Activated T-cell treated with anti-CD3 and anti-CD28 coated beads for 48 hours (primary cell): ENCODE measurements at places on chromosomes 2 and 18.

GRCh38 chr2:15945909-15946705, 5.8 kb downstream of the MYCN start:
- DNase-seq: no peak

DNA sequence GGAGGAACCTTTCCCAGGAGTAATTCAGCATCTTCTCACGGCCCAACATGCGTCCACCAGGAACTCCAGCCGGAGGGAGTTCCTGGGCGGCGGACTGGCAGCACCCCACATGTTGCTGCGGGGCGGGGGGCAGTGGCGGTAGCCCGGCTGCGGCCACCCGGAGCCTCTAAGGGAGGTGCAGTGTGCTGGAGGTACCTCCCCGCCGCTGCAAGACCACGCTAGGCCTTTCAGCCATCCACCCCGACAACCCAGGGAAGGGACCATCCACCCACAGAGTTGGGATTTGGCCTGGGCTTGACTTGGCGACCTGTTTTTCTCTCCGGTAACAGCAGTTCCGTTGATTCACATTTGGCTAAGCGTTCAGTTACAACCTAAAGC, 625 bp downstream of the LYPD6 start:
- DNase-seq: no peak

- no peak for DNase-seq
These were observed 99.2 kb downstream of the SESTD1 start for GRCh38 chr2:179165356-179166000.

- no peak for DNase-seq
These were observed 114.0 kb upstream of the SLC39A10 start for GRCh38 chr2:195543063-195543462.

DNA sequence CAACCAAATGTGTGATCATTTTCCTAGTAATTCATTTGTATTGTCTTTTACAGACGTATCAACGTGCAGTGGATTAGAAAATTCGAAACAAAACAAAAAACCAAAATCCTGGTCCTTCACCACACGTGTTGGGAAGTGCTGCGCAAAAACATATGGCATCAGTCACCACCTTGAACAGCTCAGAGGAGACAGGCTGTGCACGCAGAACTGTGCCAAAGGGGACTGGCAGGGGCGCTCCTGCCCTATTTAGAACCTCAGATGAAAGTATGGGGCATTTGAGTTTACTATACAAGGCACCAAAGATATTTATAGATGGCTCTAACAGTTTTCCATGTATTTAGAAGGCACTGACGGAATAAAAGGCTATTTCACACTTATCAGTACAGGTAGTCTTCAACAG, 42.3 kb downstream of the NOL10 start:
- no peak for DNase-seq

- no peak for DNase-seq
These were observed 23.1 kb upstream of the PNO1 start for GRCh38 chr2:68134554-68134953.

DNA sequence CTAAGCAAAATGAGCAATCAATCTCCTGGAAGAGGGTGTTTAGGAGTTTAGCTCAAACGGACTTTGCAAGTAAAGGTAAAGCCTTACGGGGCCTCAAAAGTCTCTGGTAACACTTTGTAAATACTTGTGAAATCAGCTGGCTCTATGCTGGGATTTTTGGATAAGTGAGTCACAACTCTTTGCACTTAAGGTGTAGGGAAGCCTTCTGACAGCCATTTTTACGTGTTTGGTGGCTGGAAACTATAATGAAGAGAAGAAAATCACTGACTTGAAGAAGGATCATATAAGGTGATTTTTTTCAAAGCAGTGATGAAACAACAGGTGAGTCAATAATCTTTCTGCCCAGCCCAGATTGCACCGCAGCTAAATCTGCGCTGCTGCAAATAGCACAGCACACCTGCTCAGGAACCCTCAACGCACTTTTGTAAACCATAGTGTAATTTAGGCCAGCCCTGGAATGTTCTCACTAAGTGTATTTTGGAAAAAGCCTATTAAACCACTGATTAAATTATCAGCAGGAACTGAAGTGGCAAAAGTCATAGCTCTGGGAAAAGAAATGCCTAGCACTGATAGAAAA, 218.8 kb downstream of the AGPS start:
- no peak for DNase-seq

DNA sequence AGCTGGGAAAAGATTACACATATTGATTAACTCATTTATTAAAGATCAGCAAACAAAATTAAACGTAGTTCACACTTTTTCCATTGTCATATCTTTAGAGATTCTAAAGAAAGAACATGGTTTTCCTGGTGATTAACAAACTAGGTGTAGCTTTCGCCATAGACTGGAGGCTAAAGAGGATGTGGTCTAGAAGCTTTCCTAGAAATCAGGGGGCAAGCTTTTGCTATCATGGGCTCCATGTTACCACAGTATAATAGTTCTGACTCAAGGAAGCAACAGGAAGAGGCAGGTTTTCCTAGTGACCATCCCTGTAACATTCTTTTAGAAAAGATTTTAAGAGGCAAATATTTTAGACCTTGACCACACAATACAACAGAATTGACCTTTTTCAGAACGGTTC, 232.7 kb downstream of the METTL4 start:
- no peak for DNase-seq

DNA sequence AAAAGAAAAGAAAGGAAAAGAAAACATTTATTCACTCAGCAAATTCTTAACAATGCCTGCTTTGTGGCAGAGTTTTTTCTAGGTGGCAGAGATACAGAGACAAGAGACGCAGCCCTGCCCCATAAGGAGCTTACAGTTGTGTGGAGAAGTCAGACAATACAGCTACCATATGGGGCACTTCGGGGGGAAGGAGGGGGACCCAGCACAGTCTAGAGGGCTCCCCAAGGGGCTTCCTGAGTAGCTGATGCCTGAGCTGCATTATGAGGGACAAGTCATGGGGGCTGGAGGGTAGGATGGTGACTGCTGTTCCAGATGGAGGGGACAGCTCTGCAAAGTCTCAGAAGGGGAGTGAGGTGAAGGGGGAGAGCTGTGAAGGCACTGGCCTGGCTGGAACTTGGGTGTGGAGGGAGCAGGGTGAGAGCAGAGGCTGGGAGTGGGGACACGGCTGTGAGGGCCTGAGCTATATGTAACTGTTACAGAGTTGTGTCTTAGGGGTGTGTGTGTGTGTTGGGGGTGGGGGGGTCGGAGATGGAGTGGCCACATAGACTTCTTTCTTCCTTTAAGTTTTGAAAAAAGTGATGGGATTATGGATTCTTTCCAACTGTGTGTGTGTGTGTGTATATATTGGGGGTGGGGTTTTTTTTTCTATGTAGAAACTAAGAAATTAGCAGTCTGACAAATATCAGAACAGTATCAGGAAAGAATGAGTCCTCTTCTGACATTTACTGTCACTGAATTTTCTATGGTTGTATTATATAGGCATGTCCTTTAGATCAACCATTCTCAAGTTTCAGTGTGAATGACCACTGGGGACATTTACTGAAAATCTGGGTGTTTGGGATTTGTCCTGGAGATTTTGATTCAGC, 66.0 kb upstream of the HAAO start:
- no peak for DNase-seq

DNA sequence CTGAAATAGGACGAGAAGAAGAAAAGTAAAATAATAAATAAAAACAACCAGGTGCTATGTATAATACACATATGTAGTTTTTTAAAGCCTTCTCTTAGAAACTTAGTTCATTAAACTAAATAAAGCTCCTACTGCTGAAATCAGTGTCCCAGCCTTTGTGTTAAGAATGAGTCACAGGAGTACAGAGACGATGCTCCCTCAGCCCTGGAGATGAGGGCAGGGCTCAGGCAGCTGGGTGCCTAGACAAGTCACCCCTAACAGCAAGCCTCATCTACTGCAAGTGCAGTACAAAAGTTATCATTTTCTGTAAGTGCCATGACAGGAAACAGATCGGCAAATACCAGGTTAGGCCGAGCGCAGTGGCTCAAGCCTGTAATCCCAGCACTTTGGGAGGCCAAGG, 18.2 kb downstream of the KIDINS220 start:
- no peak for DNase-seq

GRCh38 chr18:38458698-38459097, 893.1 kb upstream of the CELF4 start:
- no peak for DNase-seq

DNA sequence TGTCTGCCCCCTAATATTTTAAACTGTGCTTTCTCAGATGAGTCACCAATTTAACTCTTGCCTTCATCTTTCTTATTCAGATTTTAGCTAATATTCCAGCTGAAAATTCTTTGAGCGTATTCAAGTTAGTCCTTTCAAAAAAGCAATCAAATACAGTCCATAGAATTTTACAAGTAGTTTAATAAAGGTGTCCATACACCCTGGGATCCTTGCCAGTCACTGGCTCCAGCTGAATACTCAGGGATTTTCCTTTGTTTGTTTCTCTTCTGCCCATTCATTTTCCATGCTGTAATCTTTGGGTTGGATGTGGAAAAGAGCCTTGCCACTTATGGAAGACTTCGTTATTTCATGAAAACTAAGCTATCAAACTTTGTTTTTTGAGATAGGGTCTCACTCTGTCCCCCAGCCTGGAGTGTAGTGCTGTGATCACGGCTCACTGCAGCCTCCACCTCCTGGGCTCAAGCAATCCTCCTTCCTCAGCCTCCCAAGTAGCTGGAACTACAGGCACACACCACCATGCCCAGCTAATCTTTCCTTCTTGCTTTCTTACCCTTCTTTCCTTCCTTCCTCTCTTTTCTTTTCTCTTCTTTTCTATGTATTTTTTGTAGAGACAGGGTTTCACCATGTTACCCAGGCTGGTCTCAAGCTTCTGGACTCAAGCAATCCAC, 34.0 kb downstream of the VSNL1 start:
- DNase-seq: no peak

DNA sequence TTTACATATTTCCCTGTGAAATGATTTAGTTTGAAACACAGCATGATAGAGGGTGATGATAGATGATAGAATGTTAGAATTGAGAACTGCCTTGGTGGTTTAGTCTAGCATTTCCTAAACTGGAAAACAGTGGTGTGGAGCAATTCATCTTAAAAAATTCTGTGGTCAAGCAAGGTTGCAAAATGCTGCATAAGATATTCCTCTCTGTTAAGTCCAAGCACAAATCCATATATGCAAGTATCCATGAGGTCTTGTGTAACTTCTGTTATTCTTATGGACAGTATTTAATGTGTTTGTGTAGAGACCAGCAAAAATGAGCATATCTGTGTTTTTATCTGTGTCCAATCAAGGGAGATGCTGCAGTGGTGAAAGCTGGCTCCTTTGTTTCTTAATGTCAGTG, 30.0 kb downstream of the CPS1 start:
- DNase-seq: no peak

DNA sequence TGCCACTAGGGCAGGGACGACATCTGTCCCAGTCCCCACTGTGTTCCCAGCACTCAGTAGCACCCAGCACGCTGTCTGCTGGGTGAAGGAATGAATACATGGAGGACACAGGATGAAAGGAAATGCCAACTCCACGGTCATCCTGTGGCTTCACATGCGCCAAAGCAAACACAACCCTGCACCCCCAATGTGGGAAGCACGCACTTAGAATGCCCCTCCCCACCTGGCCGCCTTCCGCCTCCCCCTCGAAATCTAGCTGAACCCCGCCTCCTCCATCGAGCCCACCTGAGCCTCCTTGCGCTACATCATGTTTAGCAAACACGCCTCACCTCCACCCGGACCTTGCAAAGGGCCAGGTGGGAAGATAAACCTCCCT, 33.9 kb downstream of the ADCY3 start:
- DNase-seq: no peak

GRCh38 chr2:241726459-241726858, 8.0 kb upstream of the D2HGDH start:
- DNase-seq: no peak

DNA sequence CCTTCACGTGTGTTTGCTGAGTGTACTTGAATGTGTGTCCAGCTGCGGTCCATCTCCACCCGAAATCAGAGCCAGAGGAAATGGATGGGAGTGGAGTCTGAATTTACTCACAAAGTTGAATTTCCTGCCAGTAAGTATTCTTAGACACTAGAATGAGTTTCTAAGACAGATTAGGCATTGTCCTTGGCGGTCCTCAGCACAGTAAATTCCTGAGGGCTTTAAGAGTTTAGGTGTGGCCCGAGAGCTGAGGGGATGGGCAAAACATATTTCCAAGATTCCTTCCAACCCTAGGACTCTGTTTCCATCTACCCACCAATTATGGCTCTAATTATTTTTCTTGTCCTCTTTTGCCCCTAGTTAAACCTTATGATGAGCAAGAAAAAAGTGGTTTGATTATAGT, 90.3 kb upstream of the PHLPP1 start:
- DNase-seq: no peak

GRCh38 chr2:44547718-44548117, 186.0 kb downstream of the CAMKMT start:
- no peak for DNase-seq

GRCh38 chr18:30451981-30452380, 590.6 kb downstream of the DSC3 start:
- no peak for DNase-seq
